ENCODE measurements at places on chromosomes 6 and 20. TPM values are rescaled to one million over a fixed set of nuclear protein-coding genes. Genes with fewer than 3 reads are reported as not detected.

GRCh38 chr6:168227840-168228239 lies 91.7 kb downstream of the DACT2 start:
- peak; percentile 40 for DNase-seq

DNA sequence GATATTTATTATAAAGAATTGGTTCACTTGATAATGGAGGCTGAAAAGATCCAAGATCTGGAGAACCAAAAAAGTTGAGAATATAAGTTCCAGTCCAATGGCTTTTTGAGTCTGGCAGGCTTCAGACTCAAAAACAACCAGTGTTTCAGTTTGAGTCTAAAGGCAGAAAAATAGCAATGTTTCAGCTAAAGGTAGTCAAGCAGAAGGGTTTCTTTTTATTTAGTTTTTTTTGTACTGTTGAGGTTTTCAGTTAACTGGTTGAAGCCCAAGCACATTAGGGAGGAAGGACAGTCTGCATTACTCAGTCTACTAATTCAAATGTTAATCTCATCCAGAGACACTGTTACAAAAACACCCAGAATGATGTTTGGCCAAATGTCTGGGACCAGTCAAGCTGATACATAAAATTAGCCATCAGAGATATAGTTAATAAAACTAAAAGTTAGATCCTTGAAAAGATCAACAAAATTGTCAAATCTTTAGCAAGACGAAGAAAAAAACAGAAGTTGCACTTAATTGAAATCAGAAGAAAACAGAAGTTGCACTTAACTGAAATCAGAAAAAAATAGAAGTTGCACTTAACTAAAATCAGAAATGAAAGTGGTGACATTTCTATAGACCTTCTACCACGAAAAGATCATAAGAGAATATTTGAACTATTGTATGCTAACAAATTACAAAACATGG lies 980.3 kb upstream of the FLRT3 start:
- DNase-seq, result no peak

DNA sequence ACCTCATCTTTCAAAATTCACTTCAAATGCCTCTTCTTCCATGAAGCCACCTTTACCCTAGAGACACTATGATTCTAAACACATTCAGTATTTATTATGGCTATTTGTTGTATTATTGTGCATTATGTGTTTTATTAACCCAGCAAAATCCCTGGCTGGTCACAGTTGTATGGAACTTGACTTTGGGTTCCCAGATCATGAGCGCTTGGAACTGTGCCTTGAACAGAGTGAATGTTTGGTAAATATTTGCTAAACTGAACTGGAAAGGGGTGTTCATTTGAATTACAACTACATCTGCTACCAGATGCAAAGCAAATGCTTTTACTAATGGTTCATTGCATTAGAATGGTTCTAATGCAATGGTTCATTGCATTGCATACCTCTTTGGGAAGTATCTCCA lies 259.8 kb downstream of the PKHD1 start:
- no peak for DNase-seq

- no peak for DNase-seq
These were observed 458.3 kb upstream of the MAP3K7 start for GRCh38 chr6:91045161-91045560.

Gene ESR1
- total RNA-seq, result 0.13 TPM

GRCh38 chr6:109230453-109230852 lies 135.1 kb downstream of the CEP57L1 start:
- DNase-seq, result no peak

- DNase-seq, result no peak
These were observed 260.3 kb downstream of the LRFN2 start for GRCh38 chr6:40326714-40327421.

- DNase-seq, result no peak
These were observed 17.4 kb downstream of the HLA-DOA start for GRCh38 chr6:32991972-32992371.

Gene C4B
- total RNA-seq, result 11.0 TPM

- no peak for DNase-seq
These were observed 339.8 kb downstream of the HTR1B start for GRCh38 chr6:77123527-77123926.

Gene LY6G5B
- total RNA-seq, result 7.2 TPM

GRCh38 chr20:43294031-43294430 lies 104.3 kb upstream of the PTPRT start:
- DNase-seq, result no peak

DNA sequence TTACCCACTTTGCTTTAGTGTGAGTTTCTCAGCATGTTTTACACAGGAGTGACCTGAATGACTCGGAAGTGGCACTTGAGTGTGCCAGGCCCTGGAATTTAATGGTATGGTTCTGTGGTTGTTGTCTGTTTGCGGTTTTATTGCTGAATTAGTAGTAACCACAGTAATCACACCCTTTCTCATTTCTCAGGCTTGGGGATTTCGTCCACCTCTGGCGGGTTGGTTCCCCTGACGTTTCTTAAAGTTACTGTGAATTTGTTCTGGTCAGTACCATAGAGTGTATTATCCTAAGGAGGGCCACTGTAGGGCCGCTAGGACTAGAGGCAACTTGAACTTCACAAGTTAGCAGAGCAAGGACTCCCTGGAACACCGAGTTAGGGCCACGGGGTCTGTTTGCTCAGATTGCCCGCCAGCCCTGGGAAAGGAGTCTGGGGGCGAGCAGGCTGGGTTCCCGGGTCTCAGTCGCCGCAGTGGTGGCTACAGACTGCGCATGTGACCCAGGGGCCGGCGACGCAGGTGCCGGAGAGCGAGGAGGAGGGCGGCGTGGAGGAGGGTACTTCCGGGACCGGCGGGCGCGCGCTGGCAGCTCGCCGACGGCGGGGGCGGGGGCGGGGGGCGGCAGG lies 546 bp upstream of the KLHL32 start:
- no peak for DNase-seq

- no peak for DNase-seq
These were observed 235.7 kb downstream of the DOK5 start for GRCh38 chr20:54711071-54711470.

Gene OR2H1
- not detected for total RNA-seq

Data from Peyer's patch (tissue), 4 donors.